HFFc6 (cell line): ENCODE measurements at places on chromosomes 3 and 15. TPM values are rescaled to one million over a fixed set of nuclear protein-coding genes. Genes with fewer than 3 reads are reported as not detected.
A peak's percentile ranks its signal among the peaks of the same experiment; 100 is the strongest.

DNA sequence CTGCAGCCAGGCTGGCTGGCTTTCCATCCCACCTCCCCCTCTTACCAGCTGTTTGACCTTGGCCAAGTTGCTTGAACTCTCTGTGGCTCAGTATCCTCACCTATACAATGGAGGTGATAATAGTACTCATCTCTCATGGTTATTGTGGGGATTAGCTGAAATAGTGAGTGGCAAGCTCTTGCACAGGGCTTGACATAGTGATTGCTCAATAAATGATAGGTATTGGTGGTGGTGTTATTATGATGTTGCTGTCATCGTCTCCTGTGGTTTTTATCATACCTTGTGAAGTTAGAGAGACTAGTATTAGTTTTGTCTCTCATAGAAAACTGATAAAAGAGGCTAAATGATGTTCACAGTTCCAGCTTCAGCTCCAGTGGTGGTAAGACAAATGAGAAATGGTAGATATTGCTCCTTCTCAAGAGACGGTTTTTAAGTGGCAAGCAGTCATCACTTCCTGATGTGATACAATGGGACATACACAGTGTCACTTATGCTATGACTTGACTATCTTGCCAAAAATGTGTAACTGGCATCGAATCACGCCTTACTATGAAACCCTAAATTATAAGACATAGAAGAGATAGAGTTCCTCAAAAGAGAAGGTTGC is 12.1 kb upstream of the UBE2E1 start:
- H3K36me3 ChIP-seq = no peaks in the 10 kb centered on the region
- H3K27ac ChIP-seq = no peak overlapping the region
- no peak for DNase-seq
- H3K4me3 ChIP-seq = no peak overlapping the region

DNA sequence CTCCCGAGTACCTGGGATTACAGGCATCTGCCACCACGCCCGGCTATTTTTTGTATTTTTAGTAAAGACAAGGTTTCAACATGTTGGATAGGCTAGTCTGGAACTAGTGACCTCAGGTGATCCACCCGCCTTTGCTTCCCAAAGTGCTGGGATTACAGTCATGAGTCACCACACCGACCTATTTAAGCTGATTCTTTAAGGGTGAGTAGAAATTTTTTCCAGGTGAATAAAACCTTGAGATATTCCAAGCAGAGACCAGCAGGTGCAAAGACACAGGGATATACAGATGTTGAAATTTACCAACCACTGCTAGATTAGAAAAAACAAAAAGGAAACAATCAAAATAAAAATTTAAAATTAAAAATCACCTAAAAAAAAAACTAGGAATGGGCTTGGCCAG is 74.4 kb upstream of the CHRNB4 start:
- no peaks in the 10 kb centered on the region for H3K36me3 ChIP-seq
- peaks cover 17% of the 10 kb centered on the region for H3K27me3 ChIP-seq
- H3K4me1 ChIP-seq = peaks cover 22% of the 10 kb centered on the region
- no peak for DNase-seq
- H3K27ac ChIP-seq = no peak overlapping the region
- no peak overlapping the region for H3K4me3 ChIP-seq

DNA sequence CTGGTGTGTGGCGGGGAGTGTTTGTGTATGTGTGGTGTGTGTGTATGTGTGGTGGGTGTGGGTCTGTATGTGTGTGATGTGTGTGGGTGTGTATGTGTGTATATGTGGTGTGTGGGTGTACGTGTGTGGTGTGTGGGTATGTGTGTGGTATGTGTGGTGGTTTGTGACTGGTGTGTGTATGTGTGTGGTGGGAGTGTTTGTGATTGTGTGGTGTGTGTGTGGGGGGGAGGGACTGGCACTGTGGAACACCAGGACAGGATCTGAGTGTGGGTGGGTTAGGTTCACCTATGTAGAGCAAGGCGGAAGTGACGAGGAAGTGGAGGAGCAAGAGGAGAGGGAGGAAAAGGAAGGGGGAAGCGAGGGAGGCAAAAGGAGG is 510.8 kb downstream of the SHQ1 start:
- H3K27me3 ChIP-seq = peaks cover 3% of the 10 kb centered on the region; the same call in 1 of the 2 replicates
- H3K4me3 ChIP-seq = no peak overlapping the region
- H3K27ac ChIP-seq = no peak overlapping the region
- DNase-seq = no peak
- peaks cover 3% of the 10 kb centered on the region for H3K4me1 ChIP-seq

- no peaks in the 10 kb centered on the region for H3K36me3 ChIP-seq
- DNase-seq = no peak
- no peak overlapping the region for H3K4me3 ChIP-seq
- H3K27me3 ChIP-seq = peaks cover 28% of the 10 kb centered on the region
Observed at GRCh38 chr3:32366638-32367397, 24.8 kb upstream of the CMTM7 start.

DNA sequence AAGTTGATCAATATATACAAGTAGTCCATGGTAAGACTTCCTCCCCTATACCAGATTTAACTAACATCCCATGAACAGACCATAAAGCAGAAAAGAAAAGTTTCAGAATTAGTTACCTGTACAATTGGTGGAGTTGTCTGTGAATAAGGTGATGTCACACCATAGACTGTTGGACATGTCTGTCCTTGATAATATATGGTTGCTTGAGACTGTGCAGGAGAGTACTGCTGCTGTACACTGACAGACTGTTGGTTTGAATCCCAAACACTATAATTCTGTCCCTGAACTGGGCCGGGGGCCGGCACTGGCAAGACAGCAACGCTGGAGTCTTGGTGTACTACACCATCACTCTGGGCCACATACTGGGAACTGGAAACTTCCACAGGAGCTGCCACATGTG is 77.2 kb downstream of the NBEAL2 start:
- H3K27ac ChIP-seq = no peak overlapping the region
- peaks cover 16% of the 10 kb centered on the region for H3K4me1 ChIP-seq
- no peak overlapping the region for H3K4me3 ChIP-seq
- DNase-seq = no peak
- H3K27me3 ChIP-seq = no peaks in the 10 kb centered on the region

GRCh38 chr15:28081594-28081993 is 17.5 kb downstream of the OCA2 start:
- H3K36me3 ChIP-seq = no peaks in the 10 kb centered on the region
- no peaks in the 10 kb centered on the region for H3K4me1 ChIP-seq
- peaks cover 6% of the 10 kb centered on the region for H3K27me3 ChIP-seq
- DNase-seq = no peak

- no peak overlapping the region for H3K27ac ChIP-seq
- no peaks in the 10 kb centered on the region for H3K27me3 ChIP-seq
Observed at GRCh38 chr3:103494512-103494911, 1059.7 kb downstream of the ZPLD1 start.

GRCh38 chr15:64288999-64289398 is 67.0 kb downstream of the CSNK1G1 start:
- H3K27ac ChIP-seq = no peak overlapping the region
- H3K4me1 ChIP-seq = peaks cover 27% of the 10 kb centered on the region
- DNase-seq = no peak
- no peaks in the 10 kb centered on the region for H3K36me3 ChIP-seq
- H3K4me3 ChIP-seq = no peak overlapping the region

DNA sequence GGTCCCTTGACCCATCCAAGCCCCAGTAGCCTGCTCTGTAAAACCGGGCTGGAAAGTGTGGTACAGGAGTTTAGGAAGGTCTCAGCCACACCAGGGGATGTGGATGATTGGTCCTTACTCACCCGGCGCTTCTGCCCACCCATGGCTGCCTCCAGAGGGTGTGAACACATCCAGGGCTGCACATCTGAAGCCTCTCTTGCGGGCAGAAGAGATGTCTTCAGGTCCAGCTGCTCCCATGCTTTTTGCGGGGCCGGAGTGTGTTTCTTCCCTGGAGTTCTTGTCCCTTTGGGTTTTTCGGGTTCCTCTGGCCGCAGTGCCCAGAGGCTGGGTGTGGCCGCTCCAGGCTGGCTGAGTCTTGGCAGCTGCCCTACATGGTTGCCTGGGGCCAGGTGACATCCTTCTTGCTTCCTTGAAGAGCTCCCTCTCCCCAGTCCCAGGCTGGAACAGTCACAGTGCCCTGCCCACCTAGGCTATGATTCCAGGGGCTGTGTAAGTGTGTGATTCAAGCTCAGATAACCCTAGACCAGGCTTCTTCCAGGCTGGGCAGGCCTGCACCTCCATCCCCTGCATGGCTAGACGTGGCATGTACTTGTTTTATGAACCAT is 33.9 kb downstream of the HDAC11 start:
- no peaks in the 10 kb centered on the region; the same call in 1 of the 2 replicates for H3K27me3 ChIP-seq
- peaks cover 15% of the 10 kb centered on the region for H3K4me1 ChIP-seq
- no peaks in the 10 kb centered on the region for H3K36me3 ChIP-seq
- H3K27ac ChIP-seq = peak overlapping the region; percentile 34; the same call in 1 of the 2 replicates
- DNase-seq = no peak
- peak overlapping the region; percentile 25 for H3K4me3 ChIP-seq

OGG1 gene
- total RNA-seq = 17.7 to 24.4 TPM (median 18.7 TPM) in 3 replicates

CHRD gene
- 0.08 to 0.30 TPM in 2 of 3 replicates, not detected in the other for total RNA-seq

HRG gene
- not detected in 3 replicates for total RNA-seq

CPN2 gene
- 0.18 to 0.41 TPM (median 0.35 TPM) in 3 replicates for total RNA-seq
